ENCODE measurements at places on chromosomes 6 and 20.

DNA sequence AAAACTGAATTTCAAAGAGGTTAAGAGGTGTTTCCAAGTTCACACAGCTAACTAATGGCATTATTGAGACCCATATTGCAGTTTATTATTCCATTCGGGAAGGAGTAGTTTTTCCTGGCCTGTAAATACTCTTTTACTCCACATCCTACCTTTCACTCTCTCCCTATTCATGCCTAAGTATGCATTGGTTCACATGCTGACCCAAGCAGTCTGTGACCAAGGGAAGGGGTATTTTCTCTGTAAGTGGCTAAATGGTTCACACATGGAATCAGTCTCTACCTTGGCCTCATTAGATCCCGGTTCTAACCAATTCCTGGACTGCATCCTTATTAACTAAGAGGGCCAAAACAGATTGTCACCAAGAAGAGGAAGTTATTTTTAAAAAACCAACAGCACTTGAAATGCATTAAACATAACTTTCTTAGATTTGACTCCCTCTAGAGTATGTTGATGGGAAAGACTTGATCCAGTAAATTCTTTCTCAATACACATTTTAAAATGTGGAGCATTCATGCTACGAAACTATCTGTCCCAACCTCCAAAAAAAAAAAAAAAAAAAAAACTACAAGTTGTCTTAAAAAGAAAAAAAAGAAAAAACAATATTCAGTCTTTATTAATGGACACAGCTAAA lies 17.8 kb upstream of the RSPO3 start:
- DNase-seq, result no peak

- no peak for DNase-seq
Observed at GRCh38 chr6:16078064-16078463, 50.8 kb upstream of the MYLIP start.

GRCh38 chr6:11366183-11366933 lies 133.9 kb upstream of the NEDD9 start:
- no peak for DNase-seq

DNA sequence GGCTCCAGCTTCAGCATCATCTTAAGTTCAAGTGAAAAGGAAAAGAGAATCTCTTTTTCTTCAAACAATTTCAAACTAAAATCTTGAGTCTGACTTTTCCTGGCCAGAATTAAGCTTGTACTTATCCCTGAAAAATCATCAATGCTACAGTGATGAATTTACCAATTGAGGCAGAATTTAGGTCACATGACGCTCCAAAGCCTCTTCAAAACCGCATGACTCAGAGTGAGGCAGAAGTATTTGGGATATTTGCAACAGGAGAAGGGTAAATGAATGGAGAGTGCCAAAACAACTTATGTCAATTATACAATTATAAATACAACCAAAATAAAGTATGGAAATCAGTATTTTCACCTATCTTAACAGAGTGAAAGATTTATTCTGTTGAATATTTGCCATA lies 515.5 kb downstream of the COL12A1 start:
- DNase-seq, result no peak

GRCh38 chr6:41171908-41172307 lies 9.0 kb upstream of the TREM2 start:
- no peak for DNase-seq
